ENCODE measurements at places on chromosomes 4 and X.

DNA sequence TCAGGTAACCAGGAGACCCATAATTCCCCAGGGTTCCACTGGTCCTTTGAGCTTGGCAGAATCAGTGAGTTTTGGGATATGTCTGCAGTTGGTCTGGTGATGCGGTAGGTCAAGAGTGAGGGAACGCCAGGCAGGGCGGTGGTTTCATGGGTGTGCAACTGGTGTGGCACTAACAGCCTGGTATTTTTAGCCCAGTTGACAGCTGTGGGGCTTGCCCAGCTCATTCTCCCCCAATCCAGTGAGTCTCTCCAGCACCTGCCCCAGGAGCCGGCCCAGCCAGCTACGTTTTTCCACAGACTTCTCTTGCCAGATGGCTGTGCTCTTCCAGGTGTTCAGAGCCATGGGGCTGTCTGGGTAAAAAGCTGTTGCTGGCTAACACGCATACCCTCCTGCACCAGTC, 1019.9 kb downstream of the CCSER1 start:
- no peak for DNase-seq

DNA sequence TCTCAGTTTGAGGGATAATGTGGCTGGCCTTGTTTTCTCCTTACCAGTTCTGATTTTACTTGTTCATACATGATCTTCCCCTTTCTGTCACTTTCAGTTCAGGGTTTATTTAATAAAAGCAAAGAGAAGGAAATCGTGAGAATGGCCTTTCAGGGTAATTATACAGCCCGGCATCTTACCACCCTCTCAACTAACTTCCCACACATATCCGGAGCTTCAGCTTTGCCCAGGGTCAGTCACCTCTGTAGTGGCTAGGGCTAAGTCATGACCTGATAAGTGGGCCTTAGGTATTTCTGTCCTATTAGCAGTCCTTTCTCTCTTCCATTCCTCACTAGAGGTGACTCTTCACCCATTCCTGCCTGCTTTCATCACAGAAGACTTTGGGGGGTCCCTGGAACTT, 15.8 kb downstream of the TRPC5 start:
- DNase-seq, result no peak

DNA sequence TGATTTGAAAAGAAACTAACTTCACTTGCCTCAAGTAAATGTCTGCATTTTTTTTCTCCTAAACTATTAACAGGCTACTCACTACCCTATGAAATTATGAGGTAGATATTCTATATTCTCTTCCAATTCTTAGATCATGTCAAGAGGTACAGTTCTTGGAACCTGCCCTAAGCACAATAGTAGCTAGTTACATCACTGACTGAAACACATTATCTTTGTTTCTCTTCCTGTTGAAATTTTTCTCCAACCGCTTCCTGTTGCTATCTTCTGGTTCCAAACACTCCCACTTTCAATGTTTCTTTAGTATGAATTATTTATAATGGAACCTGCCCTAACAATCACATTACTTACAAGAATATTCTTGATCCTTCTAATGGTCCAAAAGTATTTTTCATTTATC, 5.0 kb upstream of the BANK1 start:
- no peak for DNase-seq

DNA sequence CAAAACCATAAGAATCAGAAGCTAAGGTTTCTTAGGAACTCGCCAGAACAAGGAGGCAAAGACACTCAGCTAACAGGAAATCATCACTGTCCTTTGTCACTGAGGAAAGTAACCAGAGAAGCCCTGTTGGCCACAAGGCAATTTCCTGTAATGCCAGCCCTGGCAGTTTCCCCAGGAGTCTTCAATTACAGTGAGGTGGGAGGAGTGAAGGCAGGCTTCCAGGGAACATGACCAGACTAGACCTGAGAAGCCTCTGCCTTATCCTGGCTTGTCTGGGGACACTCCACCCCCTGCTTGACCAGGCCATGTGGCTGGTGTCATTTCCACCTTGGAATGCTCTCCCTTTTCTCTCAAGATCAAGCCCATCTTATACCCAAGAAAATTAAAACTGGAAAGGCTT, 125.3 kb downstream of the COL4A6 start:
- DNase-seq, result no peak

GRCh38 chrX:124282580-124282979, 49.9 kb upstream of the TEX13D start:
- no peak for DNase-seq

GRCh38 chr4:95531141-95531540, 17.6 kb downstream of the UNC5C start:
- DNase-seq, result no peak

GRCh38 chrX:136941396-136942337, 61.1 kb upstream of the RBMX start:
- DNase-seq, result no peak

GRCh38 chrX:133602881-133603280, 187.6 kb upstream of the GPC4 start:
- no peak for DNase-seq

GRCh38 chrX:151386838-151387459, 10.1 kb upstream of the VMA21 start:
- no peak for DNase-seq

DNA sequence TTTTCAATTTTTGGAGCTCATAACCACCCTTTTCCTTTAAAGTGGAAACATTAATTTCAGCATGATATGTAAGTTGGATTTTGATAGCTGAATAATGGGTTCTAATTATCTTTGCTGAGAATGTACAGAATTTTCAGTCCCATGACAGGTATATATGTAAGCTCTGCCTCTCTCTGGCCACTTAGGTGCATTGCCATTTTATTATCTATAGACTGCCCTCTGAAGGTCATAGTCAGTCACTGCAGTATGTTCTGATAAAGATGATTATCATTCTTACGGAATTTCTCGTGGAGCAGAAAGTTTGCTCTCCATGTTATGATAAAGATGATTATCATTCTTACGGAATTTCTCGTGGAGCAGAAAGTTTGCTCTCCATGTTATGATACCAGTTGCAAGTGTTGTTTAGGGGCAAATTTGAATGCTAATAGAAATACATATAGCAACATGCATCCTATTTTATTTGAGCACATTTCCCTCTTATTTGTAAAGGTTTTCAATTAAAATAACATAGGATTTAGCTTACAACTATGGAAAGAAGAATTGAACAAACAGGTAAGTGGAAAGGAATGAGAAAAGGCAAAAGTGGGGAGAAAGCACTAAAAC, 10.4 kb downstream of the AFP start:
- DNase-seq, result no peak

DNA sequence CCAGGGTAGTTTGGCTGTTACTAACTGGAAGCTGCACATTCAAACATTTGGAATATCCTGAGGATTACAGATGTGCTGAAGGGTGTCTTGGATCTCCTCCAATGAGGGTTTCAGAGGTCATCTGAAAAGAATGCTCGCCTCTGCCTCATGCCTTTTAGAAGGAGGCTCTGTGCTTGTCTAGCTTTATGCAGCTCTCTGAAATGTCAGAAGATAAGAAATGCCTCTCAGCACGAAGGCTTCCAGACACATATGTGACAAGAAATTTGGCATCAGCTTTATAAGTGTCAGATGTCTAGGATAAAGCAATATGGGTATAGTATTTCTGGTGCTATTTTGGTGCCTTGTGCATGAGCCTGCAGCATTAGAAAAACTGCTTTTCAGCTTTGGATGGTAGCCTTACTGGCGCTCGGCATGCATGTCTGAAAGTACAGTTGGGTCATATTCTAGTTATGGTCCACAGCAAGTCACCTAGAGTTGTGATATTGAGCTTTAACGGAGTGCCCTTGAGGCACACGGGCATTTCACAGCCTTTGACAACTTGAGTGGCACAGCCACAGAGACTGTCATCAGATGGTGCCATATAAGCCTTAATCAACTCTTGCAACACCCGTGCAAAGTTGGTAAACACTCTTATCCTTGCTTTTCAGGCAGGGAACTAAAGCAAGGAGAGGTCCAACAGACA, 70.8 kb upstream of the PGRMC2 start:
- DNase-seq, result no peak

DNA sequence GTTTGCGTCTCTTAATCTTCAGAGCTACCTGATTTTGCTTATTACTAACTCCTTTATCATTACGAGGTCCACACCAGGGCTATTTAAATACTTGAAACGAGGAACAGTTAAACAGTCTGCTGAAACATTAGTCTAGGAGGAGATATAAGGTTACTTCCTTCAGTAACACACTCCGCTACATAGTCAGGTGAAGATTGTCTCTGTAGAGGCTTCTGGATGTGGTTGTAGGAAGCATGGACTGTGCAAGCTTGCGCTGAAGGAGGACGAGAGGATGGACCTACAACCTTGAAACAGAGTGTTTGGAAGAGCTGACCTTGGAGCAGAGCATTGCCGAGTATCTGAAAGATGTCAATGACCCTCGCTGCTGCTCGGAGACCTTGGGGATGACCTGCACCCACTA, at the start of gene CLRN2:
CLRN2 (plus strand) TSS at position 301 of the 400 bp plus-strand sequence. CDS start 102 bp downstream, outside the sequence.
- no peak for DNase-seq

DNA sequence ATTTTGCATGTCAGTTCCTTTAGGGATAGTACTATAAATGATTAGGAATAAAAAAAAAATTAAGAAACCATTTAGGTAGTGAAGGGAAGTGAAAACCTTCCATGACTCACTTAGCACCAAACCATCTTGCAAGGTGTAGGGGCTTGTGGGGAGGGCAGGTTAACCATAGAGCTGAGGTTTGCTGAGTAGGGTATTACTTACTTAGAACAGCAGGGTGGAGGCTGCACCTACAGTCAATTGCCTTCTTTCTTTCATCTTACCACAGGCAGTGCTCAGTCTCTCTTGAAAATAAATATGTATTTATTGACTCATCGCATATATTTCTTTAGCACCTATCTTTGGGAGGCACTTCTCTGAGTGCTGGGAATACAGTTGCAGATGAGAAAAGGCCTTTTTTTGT, 104.9 kb upstream of the GIMD1 start:
- no peak for DNase-seq

DNA sequence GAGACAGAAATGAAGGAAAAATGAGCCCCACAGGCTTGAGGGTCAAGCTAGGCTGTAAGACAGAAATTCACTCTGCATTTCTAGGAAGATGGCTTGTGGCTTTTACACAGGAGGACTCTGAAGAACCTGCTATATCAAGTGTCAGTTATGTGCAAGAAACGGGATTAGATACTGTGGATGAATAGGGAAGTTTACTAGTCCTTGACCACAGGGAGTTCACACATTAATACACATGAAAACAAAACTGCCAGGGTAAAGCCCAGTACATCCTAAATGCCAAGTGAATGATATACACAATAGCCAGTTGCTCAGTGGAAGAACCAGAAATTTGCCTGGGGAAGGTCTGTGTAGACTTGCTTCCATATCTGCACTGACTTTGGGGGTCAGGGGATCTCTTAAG, 53.5 kb downstream of the TMEM131L start:
- DNase-seq, result no peak
